PC-3 (cell line): ENCODE measurements at places on chromosomes 6 and 20.

DNA sequence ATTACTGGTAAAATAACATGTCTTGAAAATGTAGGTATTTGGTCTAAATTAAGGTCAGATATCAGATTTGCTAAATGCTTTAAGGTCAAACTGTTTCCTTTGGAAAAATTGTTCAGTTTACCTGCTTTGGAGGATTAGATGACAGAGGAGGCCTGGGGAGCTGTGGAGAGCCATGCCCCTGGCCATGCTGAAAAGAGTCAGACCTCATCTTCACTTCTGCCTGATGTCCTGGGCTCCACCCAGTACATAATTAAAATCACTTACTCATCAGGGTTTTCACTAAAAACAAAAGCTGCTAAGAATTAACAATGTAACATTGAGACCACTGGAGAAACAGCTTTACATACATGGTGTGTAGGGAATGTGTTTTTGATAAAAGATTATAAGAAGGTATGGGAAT is 60.8 kb upstream of the UNC93A start:
- no peak for DNase-seq

DNA sequence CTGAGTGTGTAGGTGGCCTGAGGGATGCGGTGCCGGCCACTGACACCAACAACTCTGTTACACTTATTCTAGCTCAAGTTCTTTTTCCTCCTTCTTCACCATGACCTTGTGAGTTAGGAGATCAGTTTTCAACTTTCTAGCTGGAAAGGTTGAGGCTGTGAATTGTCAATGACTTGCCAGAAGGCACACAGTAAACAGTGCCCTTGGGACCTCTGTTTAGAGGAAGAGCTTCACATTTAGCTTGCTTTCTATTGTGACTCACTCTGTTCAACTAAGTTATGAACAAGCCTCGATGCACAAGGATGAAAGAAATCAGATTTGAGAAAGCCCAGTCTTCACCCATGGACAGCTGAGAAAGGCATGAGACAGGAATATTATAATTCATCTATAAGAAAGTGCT is 455.6 kb downstream of the MAFB start:
- no peak for DNase-seq

DNA sequence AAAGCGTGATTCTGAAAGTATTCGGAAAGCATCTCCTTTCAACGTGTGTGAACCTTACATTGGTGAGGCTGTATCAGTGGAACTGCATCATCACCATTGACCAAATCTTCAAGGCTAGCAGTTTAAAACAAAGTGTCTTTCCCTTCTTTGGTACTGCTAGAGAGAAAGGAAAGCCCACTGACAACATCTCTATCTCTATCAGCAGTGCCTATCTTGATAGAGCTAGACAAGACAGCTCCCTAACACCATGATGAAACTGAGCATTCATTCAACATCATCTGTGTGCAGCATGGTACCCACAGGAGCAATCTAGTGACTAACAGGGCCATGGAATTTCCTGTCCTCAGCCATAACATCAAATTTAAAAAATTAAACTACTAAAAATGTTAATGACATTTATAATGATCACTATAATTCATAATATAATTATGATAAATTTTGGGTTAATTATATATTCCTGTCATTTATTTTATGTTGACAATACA is 31.5 kb upstream of the EDN1 start:
- DNase-seq = no peak

DNA sequence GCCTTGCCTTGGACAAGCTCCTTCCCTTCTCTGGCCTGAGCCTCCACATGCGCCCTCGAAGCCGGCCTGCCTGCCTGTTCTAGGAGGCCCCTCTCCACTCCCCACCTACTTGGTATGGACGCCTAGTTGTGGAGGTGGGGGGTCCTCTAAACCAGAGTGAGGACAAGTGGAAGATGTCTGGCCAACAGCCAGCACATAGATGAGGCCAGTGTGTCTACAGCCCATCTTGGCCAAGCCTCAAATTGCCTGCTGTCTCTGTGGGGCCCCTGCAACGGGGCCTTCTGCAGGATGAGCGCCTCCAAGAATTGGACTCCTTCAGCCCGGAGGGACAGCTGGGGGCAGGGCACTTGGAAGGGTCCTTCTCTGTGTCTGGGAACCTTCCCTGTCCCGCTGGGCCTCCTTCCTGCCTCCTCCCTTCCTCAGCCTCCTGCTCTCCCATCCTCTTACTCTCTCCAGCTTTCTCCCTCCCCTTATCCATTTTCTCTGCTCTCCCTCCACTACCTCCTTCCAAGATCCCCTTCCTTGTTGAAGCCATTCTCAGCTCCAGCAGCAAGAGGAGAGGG is 1.6 kb downstream of the MDFI start:
- no peak for DNase-seq

GRCh38 chr6:155278319-155279049 is 14.7 kb downstream of the CLDN20 start:
- DNase-seq = no peak

GRCh38 chr6:156185113-156185512 is 592.1 kb upstream of the ARID1B start:
- DNase-seq = no peak

- peak; percentile 43 for DNase-seq
These were observed 5.2 kb downstream of the ZNF76 start for GRCh38 chr6:35264550-35265274.

DNA sequence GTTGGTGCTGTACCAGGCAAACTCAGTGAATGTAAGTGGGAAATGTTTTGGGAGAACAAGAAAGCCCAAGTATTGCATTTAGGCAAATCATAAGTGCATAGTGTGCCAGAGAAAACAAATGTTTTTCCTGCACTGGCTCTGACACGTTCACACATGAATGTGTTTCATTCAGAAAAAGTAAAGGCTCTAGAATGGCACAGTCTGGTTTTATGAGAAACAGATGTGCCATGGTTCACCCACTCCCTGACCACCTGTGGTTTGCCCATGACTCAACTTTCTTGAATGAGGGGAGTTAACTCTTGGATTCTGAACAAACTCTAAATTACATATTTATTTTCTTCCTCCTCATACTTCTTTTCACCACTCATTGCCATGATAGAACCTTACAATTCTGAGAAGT is 126.9 kb downstream of the KCNQ5 start:
- DNase-seq = peak; percentile 82

- DNase-seq = no peak
These were observed 168.9 kb downstream of the ID4 start for GRCh38 chr6:20006037-20006436.

DNA sequence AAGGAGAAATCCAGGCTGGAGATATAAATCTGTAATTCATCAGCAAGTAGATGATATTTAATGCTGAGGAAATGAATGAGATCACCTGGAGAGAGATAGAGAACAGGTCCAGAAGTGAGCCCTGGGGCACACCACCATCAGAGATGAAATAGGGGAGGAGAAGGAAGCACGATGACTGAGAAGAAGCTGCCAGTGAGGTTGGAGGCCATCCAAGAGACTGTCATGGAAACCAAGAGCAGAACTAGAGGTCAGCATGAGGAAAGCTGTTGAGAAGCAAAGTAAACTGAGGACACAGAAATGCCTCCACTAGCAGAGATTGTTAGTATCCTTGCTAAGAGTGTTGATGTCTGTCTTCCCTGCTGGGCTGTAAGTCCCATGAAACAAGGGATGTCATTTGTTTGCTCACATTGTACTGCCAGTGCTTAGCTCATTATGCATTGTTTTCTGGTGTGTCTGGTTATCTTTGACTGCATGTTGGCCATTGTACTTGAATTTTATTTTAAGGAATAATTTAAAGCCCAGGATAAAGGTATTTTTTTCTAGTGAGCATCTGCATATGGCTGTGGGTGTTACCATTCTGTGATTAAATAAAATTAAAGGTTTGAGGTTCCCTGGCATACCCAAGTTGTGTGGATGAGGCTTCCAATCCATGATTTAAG is 35.8 kb downstream of the CDH22 start:
- DNase-seq = no peak

DNA sequence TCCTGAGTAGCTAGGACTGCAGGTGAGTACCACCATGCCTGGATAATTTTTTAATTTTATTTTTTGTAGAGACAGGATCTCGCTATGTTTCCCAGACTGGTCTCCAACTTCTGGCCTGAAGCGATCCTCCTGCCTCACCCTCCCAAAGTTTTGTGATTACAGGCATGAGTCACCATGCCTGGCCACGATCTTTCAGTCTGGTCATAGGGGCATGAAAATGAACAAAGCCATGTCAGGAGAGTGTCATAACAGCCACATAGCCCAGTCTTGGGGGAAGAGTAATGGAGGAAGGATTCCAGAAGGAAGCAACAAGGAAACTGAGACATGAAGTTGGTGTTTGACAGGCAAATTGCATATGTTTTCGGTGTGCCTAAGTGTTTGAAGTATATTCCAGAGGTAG is 17.0 kb upstream of the SNX3 start:
- no peak for DNase-seq

GRCh38 chr20:11112832-11113231 is 439.0 kb upstream of the JAG1 start:
- DNase-seq = peak; percentile 72

DNA sequence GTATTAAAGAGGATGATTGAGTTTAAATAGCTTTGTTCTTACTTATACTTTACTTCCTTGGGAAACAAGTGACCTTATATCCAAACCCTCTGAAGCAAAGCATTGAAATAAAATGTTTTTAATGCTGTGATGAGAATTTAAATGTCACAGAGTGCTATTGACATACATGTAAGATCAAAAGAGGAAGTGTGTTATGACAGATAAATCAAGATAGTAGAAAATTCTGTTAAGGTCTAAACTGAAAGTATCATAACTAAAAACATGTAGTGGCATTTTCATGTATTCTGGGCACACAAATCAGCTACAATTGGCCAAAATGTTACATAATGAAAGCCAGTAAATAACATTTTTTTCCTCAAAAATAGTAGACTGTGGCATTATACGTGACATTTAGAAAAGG is 318.0 kb downstream of the GRIK2 start:
- no peak for DNase-seq

- peak; percentile 94 for DNase-seq
These were observed 226.0 kb downstream of the TPBG start for GRCh38 chr6:82589509-82590206.

GRCh38 chr6:66970373-66970772 is 1263.3 kb upstream of the EYS start:
- peak; percentile 37 for DNase-seq

DNA sequence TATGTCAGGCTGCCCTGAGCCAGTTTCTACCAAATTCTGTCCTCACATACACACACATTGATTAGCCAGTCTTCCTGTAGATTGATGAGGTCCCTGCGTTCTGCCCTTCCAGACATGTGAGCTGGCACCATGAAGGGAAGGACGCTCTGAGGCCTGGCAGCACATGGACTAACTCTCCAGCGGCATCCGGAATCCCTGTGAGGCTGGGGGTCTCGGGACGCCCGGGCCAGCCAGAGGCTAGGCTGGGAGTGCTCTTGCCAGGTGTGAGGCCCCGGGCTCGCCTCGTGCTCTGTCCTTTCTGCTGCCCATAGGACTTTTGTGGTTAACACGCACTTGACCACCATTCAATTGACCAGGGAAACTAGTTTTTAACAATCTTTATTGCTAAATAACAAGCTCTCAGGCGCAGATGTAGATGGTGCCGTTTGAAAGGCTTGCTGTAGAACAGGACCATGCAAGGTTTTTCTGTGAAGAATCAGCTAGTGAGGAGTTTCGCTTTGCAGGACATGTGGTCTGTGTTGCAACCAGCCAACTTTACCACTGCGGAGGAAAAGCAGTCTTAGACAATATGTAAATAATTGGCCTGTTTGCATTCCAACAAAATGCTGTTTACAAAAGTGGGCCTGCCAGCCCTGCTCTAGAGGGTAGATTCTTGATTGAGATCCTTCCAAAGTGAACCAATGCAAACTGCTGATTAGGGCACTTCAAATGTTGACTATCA is 29.3 kb downstream of the FOXF2 start:
- DNase-seq = no peak

DNA sequence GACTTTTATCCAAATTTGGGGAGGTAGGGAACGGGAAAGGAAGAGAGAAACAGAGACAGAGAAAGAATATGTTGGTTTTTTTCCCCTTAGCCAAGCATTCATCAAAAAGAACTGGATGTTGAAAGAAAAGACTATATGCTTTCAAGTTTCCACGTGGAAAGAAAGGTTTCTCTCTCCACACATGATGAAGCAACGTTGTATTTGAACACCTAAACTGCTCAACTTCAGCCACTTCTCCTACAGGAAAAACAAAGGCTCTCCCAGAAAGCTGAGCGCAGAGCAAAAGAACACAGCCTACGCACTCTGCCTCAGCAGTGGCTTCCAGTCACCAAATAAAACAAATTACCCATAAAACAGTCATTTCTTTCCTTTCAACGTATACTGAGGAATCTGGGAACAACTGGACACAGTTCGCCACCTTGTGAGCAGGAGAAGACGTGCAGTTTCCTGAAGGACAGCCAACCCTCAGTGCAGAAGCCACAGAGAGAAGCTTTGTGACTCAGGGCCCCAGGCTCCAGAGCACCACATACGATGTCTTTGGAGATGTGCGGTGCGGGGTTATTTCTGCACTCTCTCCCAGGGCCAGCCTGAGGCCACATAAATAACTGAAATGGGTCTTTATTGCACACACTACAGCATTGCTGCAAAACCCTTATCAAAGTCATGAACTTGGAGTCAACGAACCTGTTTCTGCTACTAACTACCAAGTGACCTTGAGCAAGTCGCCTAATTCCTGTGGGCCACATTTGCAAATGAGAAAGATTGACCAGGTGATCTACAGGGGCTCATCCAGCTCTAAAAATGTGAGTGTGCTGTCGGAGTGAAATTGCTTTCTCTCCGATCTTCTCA is 10.1 kb downstream of the IL17F start:
- DNase-seq = peak; percentile 90

- DNase-seq = no peak
These were observed 19.3 kb downstream of the CST7 start for GRCh38 chr20:24968278-24968800.

DNA sequence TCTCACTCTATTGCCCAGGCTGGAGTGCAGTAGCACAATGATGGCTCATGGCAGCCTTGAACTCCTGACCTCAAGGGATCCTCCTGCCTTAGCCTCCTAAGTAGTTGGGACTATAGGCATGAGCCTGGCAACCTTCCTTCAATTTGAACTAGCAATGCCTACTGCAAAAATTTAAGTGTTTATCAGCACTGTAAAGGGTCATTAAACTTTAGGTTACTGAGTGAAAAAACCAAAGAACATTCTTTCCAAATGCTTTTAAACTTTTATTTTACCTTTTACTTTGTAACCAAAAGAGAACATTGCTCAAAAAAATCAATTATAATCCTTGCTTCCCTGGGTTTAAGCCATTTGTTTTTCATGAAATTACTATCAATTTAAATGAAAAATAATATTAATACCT is 101.0 kb upstream of the NHSL1 start:
- no peak for DNase-seq
